A549 treated with RU486 at 1 μM for 4 hours (cell line): ENCODE measurements at places on chromosomes 4 and X. TPM values are rescaled to one million over a fixed set of nuclear protein-coding genes. Genes with fewer than 3 reads are reported as not detected.

USP17L17 gene
- not detected in 5 replicates for total RNA-seq

TRIM75 gene
- total RNA-seq = not detected in 5 replicates

SMAD1 gene
- 8.9 to 12.3 TPM (median 11.0 TPM) in 5 replicates for total RNA-seq

DCHS2 gene
- total RNA-seq = 0.03 to 0.05 TPM in 2 of 5 replicates, not detected in the others

NDST3 gene
- not detected in 5 replicates for total RNA-seq

MMGT1 gene
- total RNA-seq = 5.6 to 18.4 TPM (median 16.8 TPM) in 5 replicates

KCNIP4 gene
- total RNA-seq = not detected in 5 replicates

CCKAR gene
- not detected in 5 replicates for total RNA-seq

VCX gene
- total RNA-seq = not detected in 5 replicates

TMEM35A gene
- total RNA-seq = not detected in 5 replicates

ARR3 gene
- total RNA-seq = not detected in 5 replicates
